Thoracic aorta (tissue), 2 donors: ENCODE measurements at places on chromosomes 1 and 21. TPM values are rescaled to one million over a fixed set of nuclear protein-coding genes. Genes with fewer than 3 reads are reported as not detected.

MXRA8 gene
- 326 TPM for total RNA-seq

TAS1R1 gene
- total RNA-seq, result not detected

ANKRD34A gene
- 1.1 TPM for total RNA-seq

WDR3 gene
- total RNA-seq, result 4.5 TPM

CHI3L1 gene
- 5.0 TPM for total RNA-seq

TFF2 gene
- total RNA-seq, result 17.0 TPM

GRHL3 gene
- total RNA-seq, result 0.54 TPM

KIF14 gene
- total RNA-seq, result under 0.01 TPM

SCMH1 gene
- total RNA-seq, result 41.7 TPM

NMNAT1 gene
- total RNA-seq, result 4.7 TPM

DNA sequence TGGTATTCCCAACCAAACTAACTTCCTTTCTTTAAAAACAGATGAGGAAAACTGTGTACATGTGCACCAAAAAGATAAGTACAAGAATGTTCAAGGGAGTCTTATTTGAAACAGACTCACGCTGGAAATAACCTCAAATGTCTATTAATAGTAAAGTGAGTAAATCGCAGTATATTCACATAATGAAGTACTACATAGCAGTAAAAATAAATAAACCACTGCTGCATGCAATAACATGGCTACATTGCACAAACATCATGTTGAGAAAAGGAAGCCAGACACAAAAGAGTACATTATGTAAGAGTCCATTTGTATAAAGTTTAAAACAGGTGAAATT lies 5.2 kb upstream of the DENND2D start:
- no peak overlapping the region for H3K27ac ChIP-seq
- no peak overlapping the region for H3K4me3 ChIP-seq
- H3K36me3 ChIP-seq, result no peaks in the 10 kb centered on the region

DNA sequence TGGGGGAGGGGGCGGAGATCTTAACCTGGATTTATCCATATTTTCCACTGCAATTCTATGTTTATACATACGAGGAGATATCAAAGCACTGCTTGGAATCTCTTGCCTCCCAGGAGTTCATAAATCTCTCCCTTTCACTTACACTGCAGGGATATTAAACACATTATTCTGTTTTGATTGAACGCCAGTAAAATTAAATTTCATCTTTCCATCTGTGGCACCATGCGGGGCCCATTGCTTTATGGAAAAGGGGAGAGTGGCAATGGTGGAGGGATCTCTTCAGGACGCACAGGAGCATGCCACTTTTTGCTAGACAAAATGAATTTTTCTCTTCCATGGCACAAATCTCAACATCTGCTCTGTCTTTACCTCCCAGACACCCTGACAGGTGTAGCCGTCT lies 648.0 kb upstream of the PLXNA2 start:
- H3K27me3 ChIP-seq, result no peaks in the 10 kb centered on the region
- no peak for DNase-seq
- H3K27ac ChIP-seq, result no peak overlapping the region
- no peak overlapping the region for H3K4me3 ChIP-seq
- H3K36me3 ChIP-seq, result no peaks in the 10 kb centered on the region
- H3K4me1 ChIP-seq, result no peaks in the 10 kb centered on the region

DNA sequence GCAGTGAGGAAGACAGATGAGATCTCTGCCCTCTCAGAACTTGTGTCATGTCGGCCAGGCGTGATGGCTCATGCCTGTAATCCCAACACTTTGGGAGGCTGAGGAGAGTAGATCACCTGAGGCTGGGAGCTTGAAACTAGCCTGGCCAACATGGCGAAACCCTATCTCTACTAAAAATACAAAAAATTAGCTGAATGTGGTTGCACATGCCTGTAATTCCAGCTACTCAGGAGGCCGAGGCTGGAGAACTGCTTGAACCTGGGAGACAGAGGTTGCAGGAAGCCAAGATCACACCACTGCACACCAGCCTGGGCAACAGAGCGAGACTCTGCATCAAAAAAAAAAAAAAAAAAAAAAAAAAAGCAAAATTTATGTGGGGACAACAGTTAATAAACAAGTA lies 40.9 kb upstream of the RALGPS2 start:
- no peak overlapping the region for H3K4me3 ChIP-seq
- DNase-seq, result no peak
- no peaks in the 10 kb centered on the region for H3K36me3 ChIP-seq
- no peaks in the 10 kb centered on the region for H3K27me3 ChIP-seq
- no peaks in the 10 kb centered on the region for H3K4me1 ChIP-seq

- DNase-seq, result no peak
- no peaks in the 10 kb centered on the region for H3K4me1 ChIP-seq
Observed at GRCh38 chr1:183836598-183836997, 31.7 kb downstream of the RGL1 start.

DNA sequence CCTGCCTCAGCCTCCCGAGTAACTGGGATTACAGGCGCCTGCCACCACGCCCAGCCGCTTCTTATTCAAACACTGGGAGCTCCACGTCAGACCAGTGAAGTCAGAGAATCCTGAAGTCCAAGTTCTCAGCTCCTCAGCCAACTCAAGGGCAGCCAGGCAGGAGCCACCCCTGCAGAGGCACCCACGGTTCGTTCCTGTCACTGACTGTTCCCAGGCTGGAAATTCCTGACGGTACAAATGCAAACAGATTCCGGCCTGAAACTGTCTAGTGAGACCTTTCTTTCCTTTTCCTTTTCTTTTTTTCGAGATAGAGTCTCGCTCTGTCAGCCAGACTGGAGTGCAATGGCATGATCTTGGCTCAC lies 11.7 kb downstream of the SLC35E2B start:
- H3K27ac ChIP-seq, result no peak overlapping the region
- H3K36me3 ChIP-seq, result no peaks in the 10 kb centered on the region
- peaks cover 12% of the 10 kb centered on the region for H3K4me1 ChIP-seq
- no peak for DNase-seq
- no peak overlapping the region for H3K4me3 ChIP-seq

GRCh38 chr21:26732432-26733221 lies 112.6 kb downstream of the ADAMTS1 start:
- DNase-seq, result no peak
- no peak overlapping the region for H3K27ac ChIP-seq
- H3K4me1 ChIP-seq, result no peaks in the 10 kb centered on the region

DNA sequence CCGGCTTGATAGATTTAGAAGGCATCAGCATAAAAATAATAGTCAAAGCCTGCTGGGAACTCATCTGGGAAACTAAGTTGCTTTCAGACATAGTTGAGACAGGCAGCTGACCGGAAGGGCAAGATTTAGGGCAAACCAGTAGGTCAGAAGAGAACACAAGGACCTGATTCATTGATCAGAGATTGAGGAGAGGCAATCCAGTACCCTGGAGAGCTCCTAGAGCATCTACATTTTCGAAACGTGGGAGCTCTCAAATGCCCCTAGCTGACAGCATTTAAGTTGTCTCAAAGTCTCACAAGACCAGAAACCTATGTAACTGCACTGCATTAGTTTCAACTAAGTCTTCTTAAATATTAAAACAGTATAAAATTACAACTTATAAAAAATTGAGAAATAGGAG lies 22.9 kb upstream of the MTF2 start:
- no peak for DNase-seq
- H3K36me3 ChIP-seq, result no peaks in the 10 kb centered on the region
- H3K27ac ChIP-seq, result no peak overlapping the region
- no peak overlapping the region for H3K4me3 ChIP-seq

DNA sequence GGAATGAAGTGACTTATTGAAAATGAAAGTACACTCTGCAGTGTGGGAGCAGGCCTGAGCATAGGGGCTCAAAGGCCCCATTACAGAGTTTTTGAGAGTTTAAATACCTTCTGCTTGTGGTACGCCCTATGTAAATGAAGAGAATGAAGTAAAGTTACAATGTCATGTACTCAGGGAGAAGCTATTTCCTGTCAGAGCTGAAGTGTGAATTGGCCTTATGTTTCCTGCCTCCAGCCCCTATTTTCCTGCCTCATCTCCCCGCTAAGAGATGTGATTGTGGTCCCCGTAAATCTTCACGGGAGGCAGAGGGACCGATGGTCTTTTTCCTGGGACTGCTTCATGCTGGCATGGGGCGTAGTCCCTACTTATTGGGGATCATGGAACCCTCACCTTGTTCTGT lies 2.5 kb upstream of the ZNF683 start:
- no peaks in the 10 kb centered on the region for H3K36me3 ChIP-seq
- DNase-seq, result no peak

DNA sequence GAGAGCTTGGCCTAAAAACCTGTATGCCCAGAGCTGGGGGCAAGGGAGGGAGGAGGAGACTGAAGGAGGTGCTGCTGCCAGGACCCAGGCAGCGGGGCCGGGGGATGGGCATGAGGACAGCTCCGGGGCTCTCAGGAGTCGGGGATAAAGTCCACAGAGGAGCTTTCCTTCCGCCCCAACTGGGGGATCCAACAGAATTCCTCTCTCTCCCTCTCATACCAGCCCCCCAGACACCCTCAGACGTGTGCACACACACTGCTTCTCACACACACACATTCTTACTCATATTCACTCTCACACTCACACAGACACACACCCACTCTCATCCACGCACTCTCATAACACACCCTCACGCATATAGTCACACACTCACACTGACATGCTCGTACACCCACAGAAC lies 39.1 kb downstream of the SYF2 start:
- H3K27me3 ChIP-seq, result no peaks in the 10 kb centered on the region
- DNase-seq, result no peak
- H3K36me3 ChIP-seq, result no peaks in the 10 kb centered on the region

DNA sequence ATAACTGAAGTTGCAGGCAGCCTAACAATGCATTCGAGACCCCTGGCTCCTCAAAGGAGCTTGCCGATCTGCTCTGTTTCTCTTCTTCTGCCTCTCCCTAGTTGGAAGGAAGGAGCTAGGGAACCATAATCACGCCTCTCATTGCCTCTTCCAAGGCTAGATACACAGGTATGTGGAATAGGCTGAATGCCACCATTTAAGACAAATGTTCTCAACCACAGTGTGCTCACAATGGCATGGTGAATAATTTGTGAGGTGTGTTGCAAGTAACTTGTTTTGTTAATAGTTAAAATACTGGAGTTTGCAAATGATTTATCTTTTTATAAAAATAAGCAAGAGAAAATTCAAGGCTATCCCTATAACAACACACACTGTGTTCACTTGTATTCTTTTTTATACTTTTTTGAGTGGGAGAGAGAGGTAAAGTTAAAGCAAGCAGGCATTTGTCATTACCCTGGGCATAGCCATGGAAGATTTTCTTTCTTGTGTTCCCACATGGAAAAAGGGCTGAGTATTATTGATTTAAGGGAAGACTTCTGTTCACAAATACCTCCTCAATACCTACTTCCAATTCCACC lies 45.4 kb upstream of the SYT6 start:
- H3K36me3 ChIP-seq, result no peaks in the 10 kb centered on the region
- no peak overlapping the region for H3K4me3 ChIP-seq
- H3K4me1 ChIP-seq, result no peaks in the 10 kb centered on the region
- H3K27ac ChIP-seq, result no peak overlapping the region

DNA sequence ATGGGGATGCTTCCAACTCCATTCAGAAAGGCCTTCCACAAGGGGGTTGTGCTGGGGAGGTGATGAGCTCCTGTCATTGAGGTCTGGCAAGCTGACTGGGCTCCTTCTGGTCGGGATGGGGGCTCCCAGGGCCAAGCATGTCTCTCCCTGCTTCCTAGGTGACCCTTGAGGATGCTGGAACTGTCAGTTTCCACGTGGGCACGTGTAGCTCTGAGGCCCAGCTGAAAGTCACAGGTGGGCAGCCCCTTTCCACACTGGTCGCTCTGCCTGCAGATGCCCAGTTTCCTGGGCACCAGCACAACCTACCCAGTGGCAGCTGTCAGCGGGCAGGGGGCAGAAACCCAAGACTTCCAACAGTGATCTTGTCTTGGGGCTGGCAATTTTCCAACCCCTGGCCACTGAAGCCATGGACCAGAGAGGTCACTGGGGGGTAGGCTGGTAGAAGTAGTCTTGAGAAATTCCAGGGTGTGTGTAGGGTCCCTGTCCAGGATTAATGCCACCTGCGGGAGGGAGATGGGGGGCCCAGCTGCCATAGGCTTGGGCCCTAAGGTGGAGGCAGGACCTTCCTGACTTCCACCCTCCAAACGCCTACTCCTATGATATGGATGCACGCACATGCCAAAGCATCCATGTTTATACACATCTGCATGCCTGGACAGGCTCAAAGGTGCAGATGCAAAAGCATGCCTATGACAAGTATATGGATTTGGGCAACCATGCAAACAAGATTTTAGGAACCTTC lies 97.1 kb downstream of the TRIM11 start:
- H3K4me3 ChIP-seq, result no peak overlapping the region
- no peaks in the 10 kb centered on the region for H3K36me3 ChIP-seq
- DNase-seq, result no peak
- no peaks in the 10 kb centered on the region for H3K27me3 ChIP-seq
- no peaks in the 10 kb centered on the region for H3K4me1 ChIP-seq

DNA sequence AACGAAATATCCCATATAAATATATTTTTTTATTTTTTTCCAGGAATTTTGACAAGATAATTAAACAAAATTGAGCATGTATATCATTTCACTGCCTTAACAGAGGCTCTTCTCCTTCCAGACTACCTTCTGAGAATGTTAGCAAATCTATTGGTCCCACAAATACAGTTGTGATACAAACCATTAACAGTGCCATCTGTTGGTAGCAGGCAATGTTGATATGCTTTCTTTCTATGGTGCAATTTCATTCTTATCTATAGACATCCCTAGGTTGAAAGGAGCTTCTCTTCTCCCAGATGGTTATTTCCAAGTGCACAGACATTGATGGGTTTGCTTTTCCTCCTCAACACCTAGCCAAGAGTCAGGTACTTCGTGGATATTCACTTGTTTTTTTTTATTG lies 303.6 kb downstream of the USH2A start:
- no peak overlapping the region for H3K4me3 ChIP-seq
- no peaks in the 10 kb centered on the region for H3K27me3 ChIP-seq
- no peaks in the 10 kb centered on the region for H3K4me1 ChIP-seq
- DNase-seq, result no peak
- no peaks in the 10 kb centered on the region for H3K36me3 ChIP-seq

- peaks cover 8% of the 10 kb centered on the region for H3K27me3 ChIP-seq
- no peak for DNase-seq
- H3K4me1 ChIP-seq, result peaks cover 37% of the 10 kb centered on the region
- no peaks in the 10 kb centered on the region for H3K36me3 ChIP-seq
- no peak overlapping the region for H3K27ac ChIP-seq
Observed at GRCh38 chr1:18111605-18112297, 4.2 kb downstream of the IGSF21 start.

GRCh38 chr1:11729498-11730428 lies 6.2 kb upstream of the AGTRAP start:
- peaks cover 19% of the 10 kb centered on the region for H3K4me1 ChIP-seq
- H3K36me3 ChIP-seq, result no peaks in the 10 kb centered on the region
- H3K27me3 ChIP-seq, result no peaks in the 10 kb centered on the region
- no peak for DNase-seq
- H3K4me3 ChIP-seq, result no peak overlapping the region

- no peaks in the 10 kb centered on the region for H3K27me3 ChIP-seq
- H3K36me3 ChIP-seq, result no peaks in the 10 kb centered on the region
- no peaks in the 10 kb centered on the region for H3K4me1 ChIP-seq
- DNase-seq, result no peak
Observed at GRCh38 chr1:225670356-225670755, 17.4 kb upstream of the ENAH start.
